Caki2 (cell line): ENCODE measurements at places on chromosomes 5 and 9.

DNA sequence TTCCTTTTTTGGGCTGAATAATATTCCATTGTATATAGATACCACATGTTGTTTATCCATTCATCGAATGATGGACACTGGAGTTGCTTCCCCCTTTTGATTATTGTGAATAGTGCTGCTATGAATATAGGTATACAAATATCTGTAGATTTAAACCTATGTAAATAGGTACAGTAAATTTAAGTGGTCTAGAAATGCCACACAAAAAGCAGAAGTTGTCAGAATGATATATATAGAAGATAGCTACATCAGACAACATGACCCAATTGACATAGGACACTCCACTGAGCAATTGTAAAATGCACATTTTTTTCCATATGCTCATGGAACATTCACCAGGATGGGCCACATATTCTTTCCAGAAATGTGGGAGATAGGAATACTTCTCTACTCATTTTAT lies 77.6 kb downstream of the SMIM15 start:
- DNase-seq = no peak

GRCh38 chr9:135248111-135248510 lies 160.6 kb downstream of the OLFM1 start:
- no peak for DNase-seq

- DNase-seq = no peak
These were observed 29.2 kb downstream of the NKD2 start for GRCh38 chr5:1037671-1038416.

DNA sequence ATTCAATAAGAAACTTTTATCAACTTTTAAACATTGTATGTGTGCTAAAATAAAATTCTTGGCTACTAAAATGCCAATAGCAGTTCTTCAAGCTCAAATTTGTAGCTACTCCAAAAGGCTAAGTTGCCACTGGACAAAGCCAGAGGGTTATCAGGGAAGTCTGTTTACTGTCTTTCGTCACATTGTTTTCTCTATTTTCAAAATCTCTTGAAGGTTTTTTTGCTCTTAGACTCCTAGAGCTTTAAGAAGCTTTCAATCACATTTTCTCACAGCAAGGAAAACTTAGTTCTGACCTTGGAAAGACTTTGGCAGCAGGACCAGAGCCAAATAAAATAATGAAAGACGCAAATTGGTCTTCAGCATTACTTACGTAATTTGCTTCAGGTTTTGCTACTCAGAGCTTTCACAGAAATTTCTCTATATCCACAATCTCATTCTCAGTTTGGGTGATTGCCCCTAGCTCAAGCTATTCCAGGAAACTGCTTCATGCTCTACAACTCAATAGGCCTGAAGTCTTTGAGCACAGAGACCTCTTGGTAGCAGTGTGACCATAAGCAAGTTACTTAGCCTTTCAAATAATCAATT lies 257.7 kb downstream of the GABRG2 start:
- no peak for DNase-seq

DNA sequence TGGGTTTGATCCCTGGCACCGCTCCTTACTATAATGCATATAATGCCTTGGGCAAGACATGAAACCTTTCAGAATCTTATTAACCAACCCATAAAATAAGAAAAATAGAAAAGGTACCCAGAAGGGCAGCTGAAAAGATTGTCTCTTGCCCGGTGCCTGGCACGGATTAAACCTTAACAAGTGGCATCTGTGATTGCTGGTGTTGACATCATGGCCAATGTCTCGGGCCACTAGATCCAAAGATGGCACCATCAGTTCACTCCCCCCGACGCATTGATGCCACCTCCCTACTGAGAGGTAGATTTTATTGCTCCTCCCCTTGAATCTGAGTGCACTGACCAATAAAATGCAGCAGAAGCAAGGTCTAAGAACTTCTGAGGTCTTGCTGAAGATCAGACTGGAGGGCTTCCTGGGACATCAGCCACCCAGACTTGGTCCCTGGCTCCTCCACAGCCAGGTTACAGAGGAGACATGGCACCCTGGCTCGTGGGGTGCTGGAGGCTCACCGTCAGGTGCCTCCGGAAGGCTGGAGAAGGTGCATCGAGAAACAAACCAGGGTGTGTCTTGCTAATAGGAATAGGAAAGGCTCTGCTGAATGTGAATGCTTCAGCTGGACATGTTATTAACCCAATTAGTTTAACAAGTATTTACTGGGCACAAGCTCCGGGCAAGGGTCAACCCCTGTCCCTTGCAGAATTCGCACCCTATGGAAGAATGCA lies 80.0 kb upstream of the COL5A1 start:
- no peak for DNase-seq

DNA sequence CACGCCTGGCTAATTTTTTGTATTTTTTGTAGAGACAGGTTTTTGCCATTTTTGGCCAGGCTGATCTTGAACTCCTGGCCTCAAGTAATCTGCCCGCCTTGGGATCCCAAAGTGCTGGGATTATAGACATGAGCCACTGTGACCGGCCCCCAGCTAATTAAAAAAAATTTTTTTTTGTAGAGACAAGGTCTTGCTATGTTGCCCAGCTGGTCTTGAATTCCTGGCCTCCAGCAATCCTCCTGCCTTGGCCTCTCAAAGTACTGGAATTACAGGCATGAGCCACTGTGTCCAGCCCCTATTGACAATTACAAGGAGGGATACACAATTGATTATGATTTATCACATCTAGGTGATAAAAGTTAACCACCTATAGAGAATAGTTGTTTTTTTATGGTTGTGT lies 59.5 kb downstream of the NR2F1 start:
- no peak for DNase-seq

DNA sequence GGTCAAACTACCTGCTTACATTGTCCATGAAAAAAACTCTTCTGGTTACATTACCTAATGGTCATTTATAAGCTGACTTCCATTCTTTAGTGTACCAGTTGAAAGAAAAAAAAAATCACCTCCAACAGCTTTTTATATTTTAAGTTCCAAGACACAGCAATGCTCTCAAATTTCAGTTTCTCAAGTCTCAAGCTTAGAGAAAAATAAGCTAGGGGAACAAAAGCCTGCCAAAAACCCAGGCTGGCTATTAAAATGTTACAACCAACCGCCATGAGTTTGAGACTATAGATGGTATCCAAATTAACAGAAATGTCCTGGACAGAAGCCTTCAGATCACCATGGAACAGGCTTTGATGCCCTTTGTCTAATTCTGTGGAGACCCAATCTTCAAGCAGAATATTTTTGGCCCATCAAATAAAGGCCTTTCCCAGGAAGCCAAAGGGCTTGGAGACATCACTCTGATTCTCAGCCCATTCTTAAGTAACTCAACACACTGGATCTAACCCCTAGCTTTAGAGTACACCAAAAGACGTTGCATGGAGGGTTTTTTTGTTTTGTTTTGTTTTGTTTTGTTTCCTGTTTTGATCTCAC lies 343.7 kb downstream of the GLIS3 start:
- no peak for DNase-seq

DNA sequence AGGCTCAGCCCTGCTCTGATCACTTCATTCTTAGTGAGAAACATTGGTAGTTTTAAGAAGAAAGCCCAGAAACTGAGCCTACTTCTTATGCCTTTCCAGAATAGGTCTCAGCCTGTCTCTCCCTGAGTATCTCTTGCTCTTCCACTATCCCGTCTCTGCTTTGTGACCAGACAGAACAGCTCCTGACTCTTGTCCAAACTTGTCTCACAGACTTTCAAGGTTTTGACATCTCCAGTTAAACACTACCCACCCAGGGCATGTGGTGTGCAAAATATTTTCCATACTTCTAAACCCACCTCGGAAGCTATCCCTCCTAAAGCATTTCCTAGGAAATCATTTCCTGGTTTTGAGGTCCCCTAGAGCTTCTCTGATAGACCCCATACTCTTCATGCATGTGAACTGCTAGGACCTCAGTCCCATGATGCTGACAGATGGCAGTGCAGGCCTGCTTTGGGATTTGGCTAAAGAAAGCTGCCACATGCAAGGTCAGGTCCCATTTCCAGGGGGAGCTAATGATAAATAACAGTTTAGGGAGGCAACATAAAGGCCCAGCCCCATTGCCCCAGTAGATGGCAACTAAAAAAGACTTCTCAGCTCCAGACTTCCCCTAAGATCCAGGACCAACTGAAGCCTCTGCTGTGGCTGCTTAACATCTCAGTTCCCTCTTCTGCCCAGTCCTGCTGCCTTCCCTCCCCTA lies 211.5 kb downstream of the MED10 start:
- DNase-seq = no peak

- DNase-seq = no peak
These were observed 33.9 kb downstream of the PRELID2 start for GRCh38 chr5:145801195-145801594.

DNA sequence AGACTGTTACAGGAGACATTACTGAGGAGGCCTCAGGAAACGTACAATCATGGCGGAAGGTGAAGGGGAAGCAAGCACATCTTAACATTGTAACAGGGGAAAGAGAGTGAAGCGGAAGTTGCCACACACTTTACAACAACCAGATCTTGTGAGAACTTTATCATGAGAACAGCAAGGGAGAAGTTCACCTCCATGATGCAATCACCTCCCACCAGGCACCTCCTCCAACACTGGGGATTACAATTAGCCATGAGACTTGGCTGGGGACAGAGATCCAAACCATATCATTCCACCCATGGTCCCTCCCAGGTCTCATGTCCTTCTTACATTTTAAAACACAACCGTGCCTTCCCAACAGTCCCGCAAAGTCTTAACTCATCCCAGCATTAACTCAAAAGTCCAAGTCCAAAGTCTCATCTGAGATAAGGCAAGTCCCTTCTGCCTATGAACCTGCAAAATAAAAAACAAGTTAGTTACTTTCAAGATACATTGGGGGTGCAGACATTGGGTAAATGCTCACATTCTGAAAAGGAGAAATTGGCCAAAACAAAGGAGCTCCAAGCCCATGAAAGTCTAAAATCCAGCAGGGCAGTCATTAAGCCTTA lies 138.3 kb downstream of the TMEM161B start:
- DNase-seq = no peak

DNA sequence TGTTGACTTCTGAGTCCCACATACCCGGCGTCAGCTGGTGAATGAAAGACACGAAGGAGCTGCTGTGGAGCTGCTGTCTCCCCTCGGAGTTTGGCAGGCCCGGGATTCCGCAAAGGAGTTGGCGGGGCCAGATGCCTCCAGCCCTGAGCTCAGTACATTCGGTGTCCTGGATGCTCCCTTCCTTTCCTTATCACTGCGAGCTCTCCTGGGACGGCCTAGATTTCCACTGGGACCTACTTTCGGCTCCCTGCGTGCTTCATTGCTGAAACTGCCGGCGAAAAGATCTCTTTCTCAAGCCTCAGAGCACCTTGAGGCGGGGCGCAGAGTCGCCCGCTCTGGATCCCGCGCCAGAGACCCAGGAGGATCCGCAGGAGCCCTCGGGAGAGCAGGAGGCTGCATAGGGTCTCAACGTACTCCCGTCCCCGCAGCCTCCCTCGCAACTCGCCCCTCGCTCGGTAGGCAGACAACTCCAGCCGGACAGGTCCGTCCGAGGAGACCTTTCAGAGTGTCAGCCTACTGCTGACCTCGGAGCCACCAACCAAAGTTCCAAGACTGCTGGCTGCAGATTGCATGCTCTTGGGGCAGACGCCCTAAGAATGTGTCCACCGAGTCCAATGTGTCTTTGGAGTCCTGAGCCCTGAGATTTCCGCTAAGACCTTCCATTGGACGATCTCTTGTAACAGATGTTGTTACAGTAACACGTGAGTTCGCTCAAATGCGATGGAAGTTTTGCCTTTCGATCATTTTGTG lies 6.1 kb downstream of the ANXA2R start:
- DNase-seq = peak; percentile 50

DNA sequence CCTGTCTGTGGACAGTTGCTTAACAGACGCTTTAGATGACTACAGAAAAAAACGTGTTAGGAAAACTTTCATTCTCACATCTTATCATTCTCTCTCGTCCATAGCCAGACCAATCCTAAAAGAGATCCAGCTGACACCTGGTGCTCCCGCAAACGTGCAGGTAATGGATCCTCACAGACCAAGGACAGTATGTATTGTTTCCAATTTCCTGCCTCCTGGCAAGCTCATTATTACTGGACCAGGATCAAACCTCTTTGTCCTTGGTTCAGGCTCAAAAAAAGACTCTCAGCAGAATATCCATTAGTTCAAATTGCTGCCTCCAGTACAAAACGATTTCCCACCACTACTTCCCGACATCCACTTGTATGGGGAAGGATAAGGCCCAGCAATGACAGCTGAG lies 62.4 kb downstream of the SERINC5 start:
- no peak for DNase-seq

DNA sequence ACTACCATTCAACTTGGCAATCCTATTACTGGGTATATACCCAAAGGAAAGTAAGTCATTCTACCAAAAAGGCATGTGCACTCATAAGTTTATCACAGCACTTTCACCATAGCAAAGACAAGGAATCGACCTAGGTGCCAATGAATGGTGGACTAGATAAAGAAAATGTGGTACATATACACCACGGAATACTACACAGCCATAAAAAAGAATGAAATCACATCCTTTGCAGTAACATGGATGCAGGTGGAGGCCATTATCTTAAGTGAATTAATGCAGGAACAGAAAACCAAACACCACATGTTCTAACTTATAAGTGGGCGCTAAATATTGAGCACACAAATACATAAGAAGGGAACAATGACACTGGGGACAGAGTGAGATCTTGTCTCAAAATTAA lies 65.8 kb upstream of the SUB1 start:
- no peak for DNase-seq

DNA sequence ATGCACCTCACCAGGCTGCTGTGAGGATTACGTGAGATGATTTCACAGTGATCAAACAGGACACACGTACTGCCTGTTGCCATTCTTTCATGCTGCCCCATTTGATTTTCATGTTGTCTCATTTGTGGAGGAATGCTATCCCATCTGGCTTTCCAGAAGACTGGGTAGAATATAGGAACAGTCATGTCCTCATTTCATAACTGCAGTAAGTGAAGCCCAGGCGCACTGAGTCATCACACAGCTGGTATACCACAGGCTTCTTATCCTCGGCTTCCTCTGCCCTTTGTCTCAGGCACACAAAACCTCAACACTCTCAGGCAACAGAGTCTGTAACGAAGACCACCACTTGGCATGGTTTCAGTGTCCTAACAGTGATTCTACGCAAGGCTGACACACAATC lies 62.3 kb downstream of the LHFPL2 start:
- no peak for DNase-seq

DNA sequence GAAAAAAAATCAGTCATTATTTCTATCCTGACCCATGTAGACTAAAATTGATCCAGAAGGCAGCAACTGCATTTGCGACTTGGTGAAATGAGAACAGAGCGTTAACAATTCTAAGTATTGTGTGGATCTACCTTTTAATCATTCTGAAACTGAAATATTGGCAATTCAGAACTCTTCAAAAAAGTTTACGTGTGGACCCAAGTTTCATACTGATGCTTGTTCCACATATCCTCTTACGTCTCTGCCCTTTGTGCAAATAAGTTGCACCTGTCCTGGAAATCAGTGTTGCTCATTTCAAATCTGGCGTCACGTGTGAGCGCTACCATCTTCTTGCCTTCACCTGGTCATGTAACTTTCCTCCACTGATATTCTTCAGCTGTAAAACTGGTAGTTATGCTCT lies 74.7 kb downstream of the NTRK2 start:
- no peak for DNase-seq

DNA sequence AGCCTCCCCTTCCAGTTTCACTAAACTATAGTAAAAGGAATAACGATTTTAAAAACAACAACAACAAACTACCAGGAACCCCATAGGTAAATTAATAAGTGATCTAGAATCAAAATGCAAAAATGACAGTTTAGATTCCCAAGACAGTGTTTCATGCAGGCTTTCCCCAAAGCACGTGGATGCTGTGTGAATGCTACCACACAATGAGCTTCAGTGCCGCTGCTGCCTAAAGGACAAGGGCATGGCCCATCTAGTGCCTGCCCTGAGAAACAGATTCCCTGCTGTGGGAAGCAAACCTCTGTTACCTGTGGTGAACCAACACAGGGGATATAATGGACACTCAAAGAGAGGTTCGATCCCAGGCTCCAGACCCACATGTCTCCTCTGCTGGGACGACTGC lies 23.7 kb upstream of the CKMT2 start:
- no peak for DNase-seq
